ENCODE measurements at places on chromosomes 13 and 19. TPM values are rescaled to one million over a fixed set of nuclear protein-coding genes. Genes with fewer than 3 reads are reported as not detected.

MPHOSPH8 gene
- total RNA-seq, result 11.9 TPM

GFY gene
- total RNA-seq, result 0.14 TPM

NLRP7 gene
- total RNA-seq, result not detected

CEACAM20 gene
- total RNA-seq, result not detected

SIGLEC12 gene
- not detected for total RNA-seq

CACNG8 gene
- 1.1 TPM for total RNA-seq

BRME1 gene
- not detected for total RNA-seq

PCDH20 gene
- not detected for total RNA-seq

RNF126 gene
- total RNA-seq, result 47.8 TPM

TSKS gene
- not detected for total RNA-seq

RAB4B gene
- 19.8 TPM for total RNA-seq

ERICH6B gene
- not detected for total RNA-seq

CALR3 gene
- not detected for total RNA-seq

ZNF543 gene
- total RNA-seq, result 1.3 TPM

CCL25 gene
- not detected for total RNA-seq

ZNF790 gene
- total RNA-seq, result 0.17 TPM

LIN37 gene
- total RNA-seq, result 22.8 TPM

ACER1 gene
- not detected for total RNA-seq

BIVM gene
- total RNA-seq, result 5.1 TPM

ICAM4 gene
- total RNA-seq, result not detected

ZNF296 gene
- 11.8 TPM for total RNA-seq

N4BP2L1 gene
- not detected for total RNA-seq

SLC39A3 gene
- total RNA-seq, result 22.2 TPM

CC2D1A gene
- 10.5 TPM for total RNA-seq

SIGLEC8 gene
- not detected for total RNA-seq

ATP1A3 gene
- 4.6 TPM for total RNA-seq

TMPRSS9 gene
- not detected for total RNA-seq

SPACA4 gene
- not detected for total RNA-seq

NR1H2 gene
- 84.5 TPM for total RNA-seq

EFNA2 gene
- total RNA-seq, result 2.9 TPM

CLEC17A gene
- total RNA-seq, result not detected

CRX gene
- total RNA-seq, result not detected

OR4F17 gene
- total RNA-seq, result not detected

CYP2B6 gene
- total RNA-seq, result not detected

PABPC3 gene
- 0.23 TPM for total RNA-seq

HPN gene
- total RNA-seq, result not detected

SBK3 gene
- 0.44 TPM for total RNA-seq
